ENCODE measurements at places on chromosomes 11 and 22.

DNA sequence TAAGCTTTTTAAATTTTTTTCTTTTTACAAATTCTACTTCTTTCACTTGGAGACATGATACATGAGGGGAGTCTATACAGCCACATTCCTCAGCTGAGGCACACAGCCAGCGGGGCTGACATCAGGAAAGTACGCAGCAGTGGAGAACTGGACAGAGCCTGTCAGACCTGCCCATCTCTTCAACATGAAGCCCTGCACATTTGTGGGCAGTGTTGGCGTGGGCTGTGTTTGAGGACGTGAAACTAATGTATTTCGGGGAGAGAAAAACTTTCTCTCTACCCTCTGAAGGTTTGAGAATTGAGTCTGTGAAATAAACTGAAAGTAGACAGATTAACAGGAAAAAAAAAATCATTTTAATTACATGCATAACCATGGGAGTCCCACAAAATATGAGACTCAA lies 84.8 kb upstream of the HTATIP2 start:
- H3K4me1 ChIP-seq: no peaks in the 10 kb centered on the region
- H3K36me3 ChIP-seq: no peaks in the 10 kb centered on the region
- H3K27ac ChIP-seq: no peak overlapping the region

DNA sequence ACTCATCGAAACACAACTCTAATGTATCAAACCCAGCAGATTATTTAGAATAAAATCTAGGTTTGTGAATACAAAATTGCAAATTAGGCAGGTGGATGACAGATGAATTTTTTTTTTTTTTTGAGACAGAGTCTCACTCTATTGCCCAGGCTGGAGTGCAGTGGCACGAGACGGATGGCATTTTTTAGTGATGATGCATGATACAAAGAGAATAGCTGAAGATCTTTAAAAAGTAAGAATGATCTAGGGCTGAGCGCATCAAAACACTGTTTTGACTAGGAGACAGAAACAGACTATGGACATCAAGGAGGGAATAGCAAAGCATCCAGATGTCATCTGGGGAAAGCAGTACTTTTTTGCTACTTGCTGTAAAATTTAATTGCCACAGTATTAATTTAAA lies 63.8 kb downstream of the IMMP1L start:
- H3K4me1 ChIP-seq: no peaks in the 10 kb centered on the region
- DNase-seq: no peak
- no peaks in the 10 kb centered on the region for H3K27me3 ChIP-seq
- H3K36me3 ChIP-seq: peaks cover 7% of the 10 kb centered on the region
- no peak overlapping the region for H3K27ac ChIP-seq
- H3K4me3 ChIP-seq: no peak overlapping the region

DNA sequence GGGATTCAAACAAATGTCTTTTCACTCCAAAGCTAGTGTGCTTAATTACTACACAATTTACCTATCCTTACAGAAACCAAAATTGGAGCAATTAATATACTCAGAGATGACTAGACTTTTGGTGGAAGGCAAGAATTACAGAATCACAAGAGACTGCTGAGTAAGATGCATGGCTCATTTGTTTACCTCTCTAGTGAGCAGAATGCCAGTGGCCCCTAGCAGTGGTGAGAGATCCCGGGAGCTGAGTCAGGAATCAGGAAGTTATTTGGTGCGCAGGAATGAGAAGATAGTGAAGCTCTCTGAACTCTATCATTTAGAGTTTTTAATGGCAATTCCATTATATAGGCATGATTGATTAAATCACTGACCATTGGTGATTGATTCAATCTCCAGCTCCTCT lies 188.9 kb upstream of the SESN3 start:
- no peaks in the 10 kb centered on the region for H3K36me3 ChIP-seq
- no peak for DNase-seq
- H3K27me3 ChIP-seq: no peaks in the 10 kb centered on the region
- H3K4me3 ChIP-seq: no peak overlapping the region
- no peaks in the 10 kb centered on the region for H3K4me1 ChIP-seq
- H3K27ac ChIP-seq: no peak overlapping the region

- H3K4me3 ChIP-seq: no peak overlapping the region
- H3K4me1 ChIP-seq: no peaks in the 10 kb centered on the region
- no peak for DNase-seq
- H3K36me3 ChIP-seq: no peaks in the 10 kb centered on the region
- H3K27ac ChIP-seq: no peak overlapping the region
Observed at GRCh38 chr11:89516496-89516895, 25.3 kb upstream of the NOX4 start.

DNA sequence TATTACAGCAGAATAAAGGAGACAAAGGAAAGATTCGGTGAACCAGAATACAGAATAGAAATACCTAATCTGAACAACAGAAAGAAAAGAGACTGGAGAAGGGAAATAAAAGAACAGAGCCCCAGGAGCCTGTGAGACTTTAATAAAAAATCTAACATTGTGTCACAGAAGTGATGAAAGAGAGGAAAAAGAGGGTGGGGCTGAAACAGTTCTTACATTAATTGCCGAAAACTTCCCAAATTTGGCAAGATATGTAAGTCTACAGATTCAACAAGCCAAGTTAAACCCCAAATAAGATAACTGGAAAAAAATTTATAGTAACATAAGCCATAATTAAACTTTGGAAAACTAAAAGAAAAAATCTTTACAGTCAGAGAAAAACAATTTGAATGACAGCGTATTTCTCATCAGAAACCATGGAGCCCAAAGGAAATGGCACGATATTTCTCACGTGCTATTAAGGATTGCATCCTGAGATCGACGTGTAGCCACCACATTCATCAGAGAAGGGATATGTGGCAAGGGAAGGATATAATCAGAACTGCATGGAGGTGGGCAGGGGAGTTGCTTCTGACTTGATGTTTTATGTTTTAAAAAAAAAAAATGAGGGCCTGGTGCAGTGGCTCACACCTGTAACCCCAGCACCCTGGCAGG lies 73.9 kb downstream of the SGSM3 start:
- no peak overlapping the region for H3K4me3 ChIP-seq
- no peaks in the 10 kb centered on the region for H3K27me3 ChIP-seq
- peaks cover 7% of the 10 kb centered on the region for H3K36me3 ChIP-seq
- DNase-seq: no peak
- no peak overlapping the region for H3K27ac ChIP-seq

DNA sequence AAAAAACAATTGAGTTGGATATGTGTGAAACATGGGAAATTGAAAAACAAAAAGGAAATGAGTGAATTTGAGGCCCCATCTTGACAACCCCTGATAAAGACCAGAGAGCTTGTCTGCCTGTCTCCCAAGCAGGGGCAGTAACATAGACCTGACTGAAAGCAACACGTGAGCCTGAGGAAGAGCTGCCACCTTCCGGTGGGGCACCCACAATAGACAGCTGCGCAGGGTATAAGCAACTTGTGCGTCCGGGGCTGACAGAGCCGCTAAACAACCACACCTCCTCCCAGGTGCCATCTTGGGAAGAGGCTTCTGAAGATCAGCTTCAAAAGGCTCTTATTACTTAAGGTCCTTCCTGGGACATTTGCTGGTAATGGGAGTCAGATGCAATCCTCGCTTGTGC lies 166.8 kb downstream of the NTM start:
- DNase-seq: no peak
- no peak overlapping the region for H3K4me3 ChIP-seq
- no peaks in the 10 kb centered on the region for H3K4me1 ChIP-seq
- no peak overlapping the region for H3K27ac ChIP-seq
- no peaks in the 10 kb centered on the region for H3K36me3 ChIP-seq
- no peaks in the 10 kb centered on the region for H3K27me3 ChIP-seq

GRCh38 chr22:25966448-25966913 lies 202.8 kb upstream of the SEZ6L start:
- peaks cover 6% of the 10 kb centered on the region for H3K27me3 ChIP-seq
- no peak overlapping the region for H3K4me3 ChIP-seq
- H3K4me1 ChIP-seq: no peaks in the 10 kb centered on the region
- H3K27ac ChIP-seq: no peak overlapping the region
- DNase-seq: no peak

- H3K4me1 ChIP-seq: no peaks in the 10 kb centered on the region
- peak; percentile 27 for DNase-seq
- no peaks in the 10 kb centered on the region for H3K27me3 ChIP-seq
- no peak overlapping the region for H3K4me3 ChIP-seq
Observed at GRCh38 chr11:27688076-27688475, 12.2 kb downstream of the BDNF start.

DNA sequence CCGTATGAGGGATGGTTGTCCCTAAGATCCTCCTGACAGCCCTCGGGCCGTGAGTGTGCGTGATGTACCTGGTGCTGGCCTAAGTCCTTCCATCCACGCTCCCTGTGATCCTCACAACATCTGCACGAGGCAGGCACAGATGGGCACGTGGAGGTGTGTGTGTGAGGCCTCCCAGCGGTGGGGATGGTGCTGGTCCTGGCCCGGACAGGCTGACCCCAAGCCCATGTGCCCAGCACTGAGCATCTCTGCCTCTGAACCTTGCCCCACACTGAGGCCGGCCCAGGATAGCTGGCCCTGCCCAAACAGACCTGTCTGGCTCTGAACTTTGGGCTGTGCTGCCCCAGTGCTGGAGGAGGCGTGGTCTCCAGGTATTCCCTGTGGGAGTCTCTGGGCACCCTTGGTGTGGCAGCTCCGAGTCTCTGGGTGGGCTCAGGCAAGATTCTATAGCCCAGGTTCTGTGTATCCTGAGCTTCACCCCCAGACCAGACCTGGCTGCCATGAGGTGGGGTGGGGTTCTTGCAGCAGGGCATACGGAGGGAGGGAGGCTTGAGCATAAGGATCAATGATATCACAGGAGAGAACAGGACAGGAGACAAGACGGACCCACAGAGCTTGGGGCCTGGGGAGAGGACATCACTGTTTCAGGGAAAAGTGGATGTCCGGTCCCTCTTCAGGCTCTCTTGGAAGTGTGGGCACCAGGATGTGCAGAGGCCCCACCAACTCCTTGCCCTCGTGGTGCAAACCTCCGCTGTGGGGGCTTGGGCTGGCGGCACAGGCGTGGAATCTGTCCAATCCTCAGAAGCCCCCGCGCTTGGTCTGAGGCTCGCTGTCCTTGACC lies 881.8 kb downstream of the BRD1 start:
- no peak overlapping the region for H3K4me3 ChIP-seq
- H3K4me1 ChIP-seq: no peaks in the 10 kb centered on the region
- no peak overlapping the region for H3K27ac ChIP-seq

DNA sequence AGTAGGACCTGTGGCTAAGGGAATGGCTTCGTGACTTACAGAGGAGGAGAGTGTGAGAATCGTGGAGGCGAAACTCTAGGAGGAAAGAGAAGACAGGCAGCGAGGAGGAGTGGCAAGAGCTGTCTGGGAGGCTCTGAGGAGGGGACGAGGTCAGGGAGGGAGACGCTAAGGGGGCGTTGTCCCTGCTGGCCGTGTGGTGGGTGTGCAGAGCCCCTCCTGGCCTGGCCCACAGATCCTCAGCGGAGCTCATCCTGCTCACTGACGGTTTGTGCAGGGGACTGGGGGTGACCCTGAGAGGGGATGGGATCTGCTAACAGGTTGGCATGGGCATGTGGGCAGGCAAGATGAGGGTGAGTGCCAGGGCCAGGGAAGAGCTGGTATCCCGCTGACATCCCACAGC lies 56.5 kb upstream of the PRR5 start:
- H3K4me1 ChIP-seq: peaks cover 3% of the 10 kb centered on the region
- H3K4me3 ChIP-seq: no peak overlapping the region
- no peaks in the 10 kb centered on the region for H3K27me3 ChIP-seq
- H3K27ac ChIP-seq: no peak overlapping the region
- H3K36me3 ChIP-seq: no peaks in the 10 kb centered on the region

DNA sequence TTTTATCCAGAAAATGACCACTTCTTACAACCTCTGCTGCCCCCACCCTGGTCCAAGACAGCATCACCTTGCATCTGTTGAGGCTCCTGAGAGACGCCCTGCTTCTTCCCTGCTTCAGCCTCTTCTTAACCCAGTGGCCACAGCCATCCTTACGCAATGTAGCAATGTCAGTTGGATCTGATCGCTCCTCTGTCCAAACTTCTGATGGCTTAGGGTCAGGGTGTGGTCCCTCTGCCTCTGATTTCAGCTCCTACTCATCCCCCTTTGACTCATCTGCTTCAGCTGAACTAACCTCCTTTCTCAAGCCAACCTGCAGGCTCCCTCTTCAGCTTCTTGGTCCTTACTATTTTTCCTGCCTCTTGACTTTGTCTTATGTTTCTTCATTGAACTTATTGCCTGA lies 280.8 kb downstream of the KIRREL3 start:
- DNase-seq: no peak
- no peaks in the 10 kb centered on the region for H3K36me3 ChIP-seq
- no peaks in the 10 kb centered on the region for H3K27me3 ChIP-seq
- H3K27ac ChIP-seq: no peak overlapping the region

- H3K36me3 ChIP-seq: no peaks in the 10 kb centered on the region
- no peak for DNase-seq
- peaks cover 5% of the 10 kb centered on the region for H3K4me1 ChIP-seq
Observed at GRCh38 chr22:43277987-43278601, 65.1 kb downstream of the SCUBE1 start.

DNA sequence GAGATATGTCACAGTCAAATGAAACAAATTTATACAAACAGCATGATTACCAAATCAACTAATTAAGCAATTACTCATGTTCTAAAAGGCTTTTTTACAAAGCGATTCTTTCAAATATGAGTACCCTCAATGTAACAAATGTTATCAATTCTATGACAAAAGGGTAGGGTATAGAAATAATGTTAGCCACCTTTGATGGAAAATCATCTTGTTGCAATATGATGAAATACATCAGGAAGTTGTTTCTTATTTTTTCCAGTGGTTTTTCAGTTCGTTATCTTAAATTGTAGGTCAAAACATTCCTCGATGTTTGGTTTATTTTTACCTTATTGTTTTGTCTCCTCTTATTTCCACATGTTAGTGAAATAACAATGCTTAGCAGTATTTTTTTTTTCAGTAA lies 6.5 kb downstream of the ARHGEF12 start:
- DNase-seq: no peak
- no peaks in the 10 kb centered on the region for H3K36me3 ChIP-seq
- no peaks in the 10 kb centered on the region for H3K27me3 ChIP-seq
- H3K27ac ChIP-seq: no peak overlapping the region
- no peak overlapping the region for H3K4me3 ChIP-seq

DNA sequence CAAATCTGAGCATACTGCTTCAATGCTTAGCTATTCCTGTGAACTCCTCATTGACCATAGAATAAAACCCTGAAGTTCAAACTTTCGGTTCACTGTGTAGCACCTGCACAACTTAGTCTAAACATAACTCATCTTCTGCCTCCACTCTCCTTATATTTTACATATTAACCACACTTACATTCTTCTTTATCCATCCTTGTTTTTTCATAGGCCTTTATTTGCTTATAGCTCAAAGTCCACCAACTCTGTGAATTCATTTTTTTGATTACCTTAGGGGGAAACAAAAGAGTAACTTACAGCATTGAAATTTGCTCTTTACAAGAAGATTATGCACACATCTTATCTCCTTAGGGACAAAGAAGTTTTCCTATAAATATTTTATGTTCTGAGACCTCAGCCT lies 521.6 kb upstream of the FAT3 start:
- H3K27ac ChIP-seq: no peak overlapping the region
- H3K4me1 ChIP-seq: no peaks in the 10 kb centered on the region
- DNase-seq: no peak
- no peaks in the 10 kb centered on the region for H3K27me3 ChIP-seq
- H3K4me3 ChIP-seq: no peak overlapping the region
- H3K36me3 ChIP-seq: no peaks in the 10 kb centered on the region

Measured in upper lobe of right lung (tissue), 1 donor.